Thyroid gland (tissue), 4 donors: ENCODE measurements at places on chromosomes 13 and 19. TPM values are rescaled to one million over a fixed set of nuclear protein-coding genes. Genes with fewer than 3 reads are reported as not detected.

- H3K27ac ChIP-seq = peak overlapping the region; percentile 91
- no peaks in the 10 kb centered on the region for H3K27me3 ChIP-seq
- H3K4me3 ChIP-seq = peak overlapping the region; percentile 81
These were observed 581 bp downstream of the RPL18 start for GRCh38 chr19:48618278-48618915.

DNA sequence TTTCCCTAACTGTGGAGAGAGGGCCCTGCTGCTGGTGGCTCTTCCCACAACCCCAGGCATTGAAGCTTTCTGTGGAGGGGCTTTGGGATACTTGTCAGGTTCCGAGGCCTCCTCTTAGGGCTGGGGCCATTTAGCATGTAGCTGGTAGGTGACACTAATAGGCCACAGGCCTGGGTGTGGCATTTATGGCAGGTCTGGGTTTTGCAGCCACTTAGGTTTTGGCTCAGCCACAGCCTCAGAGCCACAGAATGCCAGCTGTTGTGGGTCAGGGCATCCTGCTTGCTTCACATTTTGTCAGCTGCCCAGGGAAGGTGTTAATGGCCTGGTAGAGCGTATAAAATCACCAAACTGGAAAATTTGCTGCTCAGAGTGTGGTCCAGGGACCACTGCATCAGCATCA, 15.7 kb downstream of the FAM124A start:
- no peak overlapping the region for H3K4me3 ChIP-seq
- peaks cover 19% of the 10 kb centered on the region for H3K4me1 ChIP-seq
- no peak overlapping the region for H3K27ac ChIP-seq
- no peaks in the 10 kb centered on the region for H3K36me3 ChIP-seq

DNA sequence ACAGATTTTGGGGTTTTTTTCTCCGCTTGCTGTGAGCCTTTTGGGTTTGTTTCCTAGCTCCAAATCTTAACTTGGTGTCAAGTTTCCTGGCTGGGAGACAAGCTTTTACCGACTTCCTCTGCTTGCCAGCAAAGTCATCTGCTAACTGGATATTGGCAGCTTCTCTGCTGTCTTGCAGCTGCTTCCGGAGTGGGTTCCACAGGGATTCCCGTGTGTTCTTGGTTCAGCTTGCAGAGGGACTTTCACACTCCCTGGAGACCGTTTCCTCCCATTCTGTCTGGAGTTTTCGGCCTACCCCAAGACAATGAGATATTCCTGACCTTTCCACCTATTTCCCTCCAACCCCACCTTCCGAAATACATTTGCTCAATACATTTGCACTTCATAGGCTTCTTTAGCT, 2.2 kb upstream of the COLGALT1 start:
- peak; percentile 14 for DNase-seq
- no peak overlapping the region for H3K4me3 ChIP-seq
- H3K4me1 ChIP-seq = peaks cover 15% of the 10 kb centered on the region
- no peaks in the 10 kb centered on the region for H3K36me3 ChIP-seq
- H3K27ac ChIP-seq = no peak overlapping the region

GRCh38 chr13:92137520-92137919, 739.1 kb downstream of the GPC5 start:
- peak overlapping the region; percentile 59 for H3K27ac ChIP-seq
- peak; percentile 42 for DNase-seq
- no peaks in the 10 kb centered on the region for H3K36me3 ChIP-seq
- H3K27me3 ChIP-seq = no peaks in the 10 kb centered on the region
- no peak overlapping the region for H3K4me3 ChIP-seq

DNA sequence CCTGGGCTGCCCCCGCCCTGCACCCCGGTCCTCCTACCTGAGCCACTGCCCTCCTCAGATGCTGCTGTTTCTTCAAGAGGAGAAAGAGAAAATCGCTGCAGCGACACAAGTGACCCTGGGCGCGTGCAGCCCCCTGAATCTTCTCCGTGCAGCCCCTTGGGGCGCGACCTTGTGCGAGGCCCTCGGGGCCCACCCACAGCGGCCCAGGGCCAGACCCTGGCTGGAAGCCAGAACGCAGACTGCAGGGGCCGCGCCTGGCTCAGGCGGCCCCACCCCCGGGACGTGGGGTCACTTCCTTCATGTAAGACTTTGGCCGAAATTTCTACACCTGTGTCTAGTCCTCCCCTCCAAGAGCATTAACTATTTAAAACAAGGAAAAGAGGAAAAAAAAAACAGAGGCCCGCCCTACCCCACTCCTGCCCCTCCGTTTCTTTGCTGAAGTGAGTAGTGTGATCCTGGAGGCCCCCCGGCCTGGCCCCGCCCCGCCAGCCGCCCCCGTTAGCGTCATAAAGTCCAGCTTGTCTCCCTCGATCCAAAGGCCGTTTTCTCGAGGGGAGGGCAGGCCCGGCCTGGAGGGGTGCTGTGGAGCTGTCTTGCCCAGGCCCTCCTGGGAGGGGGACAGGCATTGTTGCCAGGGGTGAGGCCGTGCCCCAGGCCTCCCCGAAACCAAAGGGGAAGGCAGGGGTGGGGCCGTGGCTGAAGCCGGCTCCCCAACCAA, 35.3 kb downstream of the BTBD2 start:
- no peaks in the 10 kb centered on the region for H3K27me3 ChIP-seq
- no peak for DNase-seq
- H3K36me3 ChIP-seq = peaks cover 43% of the 10 kb centered on the region
- H3K4me1 ChIP-seq = no peaks in the 10 kb centered on the region
- no peak overlapping the region for H3K27ac ChIP-seq

DNA sequence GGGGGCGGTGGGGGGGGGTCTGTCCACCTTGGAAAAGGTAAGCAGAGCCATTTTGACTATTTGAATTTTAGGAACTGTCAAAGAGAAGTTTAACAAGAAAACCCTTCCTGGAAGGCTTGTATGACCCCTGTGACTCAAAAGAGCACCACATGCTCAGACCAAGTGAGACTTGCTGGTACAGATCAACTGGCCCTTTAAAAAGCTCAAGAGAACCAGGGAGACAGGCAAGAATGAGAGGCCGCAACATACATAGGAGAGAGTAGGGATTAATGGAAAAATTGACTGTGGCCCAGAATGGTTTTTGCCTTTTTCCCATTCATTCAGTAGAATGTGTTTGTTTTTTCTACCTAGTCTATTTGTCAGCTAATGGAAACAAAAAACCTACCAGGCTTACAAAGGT, 26.2 kb upstream of the ATP8A2 start:
- no peaks in the 10 kb centered on the region for H3K27me3 ChIP-seq
- no peaks in the 10 kb centered on the region for H3K36me3 ChIP-seq
- H3K4me3 ChIP-seq = no peak overlapping the region

- no peaks in the 10 kb centered on the region for H3K27me3 ChIP-seq
- no peak for DNase-seq
- H3K36me3 ChIP-seq = no peaks in the 10 kb centered on the region
- H3K27ac ChIP-seq = no peak overlapping the region
- H3K4me1 ChIP-seq = no peaks in the 10 kb centered on the region
- no peak overlapping the region for H3K4me3 ChIP-seq
These were observed 33.4 kb downstream of the CAB39L start for GRCh38 chr13:49410477-49410876.

DNA sequence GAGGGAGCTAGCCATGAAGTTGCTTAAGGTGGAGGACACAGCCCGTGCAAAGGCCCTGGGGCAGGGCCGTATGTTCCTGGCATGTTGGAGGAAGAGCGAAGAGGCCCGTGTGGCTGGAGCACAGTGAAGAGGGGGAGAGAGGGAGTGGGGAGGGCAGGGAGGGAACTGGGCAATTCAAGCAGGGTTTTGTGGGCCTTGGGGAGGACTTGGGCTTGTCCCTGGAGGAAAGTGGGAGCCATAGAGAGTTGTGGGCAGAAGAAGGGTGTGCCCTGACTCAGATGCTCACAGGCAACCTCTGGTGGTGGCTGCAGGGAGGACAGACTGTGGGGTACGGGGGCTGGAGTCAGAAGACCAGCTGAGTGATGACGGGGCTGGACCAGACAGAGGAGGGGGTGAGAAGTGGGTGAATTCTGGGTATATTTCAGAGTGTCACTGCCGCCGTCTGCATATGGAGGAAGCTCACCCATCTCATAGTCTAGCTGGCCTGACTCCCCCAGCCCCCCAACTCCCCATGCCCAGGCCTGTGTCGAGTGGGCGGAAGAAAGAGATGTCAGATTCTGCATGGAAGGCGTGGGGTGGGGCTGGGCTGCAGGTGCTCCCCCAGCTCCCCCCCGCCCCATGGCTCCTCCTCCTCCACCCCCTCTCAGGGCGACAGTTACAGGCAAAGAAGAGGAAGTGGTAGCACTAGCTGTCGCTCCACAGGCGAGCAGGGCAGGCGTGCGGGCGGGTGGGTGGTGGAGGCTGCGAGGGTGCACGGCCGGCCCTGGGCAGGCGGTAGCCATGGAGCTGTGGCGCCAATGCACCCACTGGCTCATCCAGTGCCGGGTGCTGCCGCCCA, at the start of gene VAV1:
TSS of gene VAV1 (plus strand) at position 681 of the 838 bp plus-strand sequence. CDS start at position 781, 100 bp downstream.
- no peaks in the 10 kb centered on the region for H3K27me3 ChIP-seq
- no peaks in the 10 kb centered on the region for H3K36me3 ChIP-seq
- no peak within 1 kb of the TSS for H3K4me3 ChIP-seq

GRCh38 chr13:111392486-111392885, 72.0 kb downstream of the TEX29 start:
- H3K4me3 ChIP-seq = no peak overlapping the region
- no peak for DNase-seq
- no peaks in the 10 kb centered on the region for H3K27me3 ChIP-seq
- H3K36me3 ChIP-seq = no peaks in the 10 kb centered on the region

DNA sequence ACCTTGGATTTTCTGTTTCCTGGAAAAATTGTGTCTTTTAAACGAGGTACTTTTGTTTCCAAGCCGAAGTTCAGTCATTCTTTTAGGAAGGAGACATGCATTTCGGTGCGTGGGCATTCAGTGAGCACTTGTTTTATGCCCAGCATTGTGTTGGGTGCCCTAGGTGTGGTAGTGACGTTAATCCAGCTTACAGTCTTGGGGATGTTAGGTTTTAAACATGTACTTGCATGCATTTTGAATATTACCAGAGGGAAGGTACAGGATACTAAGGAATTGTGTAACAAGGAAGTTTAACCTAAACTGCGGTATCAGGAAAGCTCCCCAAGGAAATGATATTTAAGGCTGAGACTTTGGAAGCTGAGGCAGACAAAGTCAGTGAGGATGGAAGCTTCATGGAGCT, 66.3 kb downstream of the ARHGAP35 start:
- no peak for DNase-seq
- no peak overlapping the region for H3K4me3 ChIP-seq
- no peaks in the 10 kb centered on the region for H3K36me3 ChIP-seq
- H3K4me1 ChIP-seq = peaks cover 56% of the 10 kb centered on the region
- H3K27me3 ChIP-seq = no peaks in the 10 kb centered on the region

DNA sequence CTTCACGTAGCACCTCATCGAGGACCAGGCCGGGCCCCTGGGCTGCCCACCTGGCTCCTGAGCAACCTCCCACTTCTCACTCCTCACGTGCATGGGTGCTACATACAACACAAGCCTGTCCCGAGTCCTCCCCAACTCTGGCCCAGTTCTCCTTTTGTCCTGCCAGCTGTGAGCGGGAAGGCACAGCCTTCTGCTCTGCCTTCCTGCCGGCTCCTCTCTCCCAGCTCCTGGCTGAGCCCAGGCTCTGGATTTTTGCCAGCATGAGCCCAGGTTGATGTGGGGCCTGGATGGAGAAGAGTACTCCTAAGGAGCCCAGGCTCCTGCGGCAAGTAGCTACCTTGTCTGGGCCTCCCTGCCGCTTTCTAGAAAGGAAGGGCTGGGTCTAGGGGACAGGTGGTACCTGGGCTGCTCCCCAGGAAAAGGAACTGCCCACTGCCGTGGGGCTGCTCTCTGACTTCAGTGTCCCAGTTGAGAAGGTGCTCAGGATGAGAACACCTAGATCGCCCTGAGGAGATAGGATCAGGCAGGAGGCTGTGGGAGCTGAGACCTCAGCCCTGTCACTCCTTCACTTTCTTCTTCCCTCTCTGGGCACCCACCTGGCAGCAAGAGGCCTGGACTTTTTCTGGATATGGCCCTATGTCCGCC, 23.6 kb downstream of the LYL1 start:
- peak overlapping the region; percentile 41 for H3K27ac ChIP-seq
- DNase-seq = peak; percentile 63
- H3K4me1 ChIP-seq = peaks cover 15% of the 10 kb centered on the region
- H3K4me3 ChIP-seq = no peak overlapping the region
- H3K36me3 ChIP-seq = no peaks in the 10 kb centered on the region

DNA sequence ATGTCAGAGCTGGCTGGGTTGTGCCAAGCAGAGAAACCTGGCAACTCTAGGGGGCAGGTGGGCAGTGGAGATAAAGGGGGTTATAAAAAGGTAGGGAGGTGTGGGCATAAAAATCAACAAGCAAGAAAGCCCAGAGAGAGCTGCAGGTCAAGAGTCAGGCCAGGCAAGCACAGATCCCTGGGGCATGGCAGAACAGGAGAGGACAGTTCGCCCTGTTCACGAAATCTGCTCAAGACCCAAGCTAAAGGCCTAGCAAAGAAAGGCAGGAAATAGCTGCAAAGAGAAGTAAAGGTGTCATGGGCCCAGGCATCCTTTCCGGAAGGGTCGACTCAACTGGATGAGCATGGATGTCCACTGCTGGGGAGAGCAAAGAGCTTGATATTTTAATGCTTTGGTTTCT, 3.4 kb downstream of the MBNL2 start:
- H3K27ac ChIP-seq = peak overlapping the region; percentile 100
- H3K36me3 ChIP-seq = no peaks in the 10 kb centered on the region
- peaks cover 34% of the 10 kb centered on the region for H3K4me1 ChIP-seq

DNA sequence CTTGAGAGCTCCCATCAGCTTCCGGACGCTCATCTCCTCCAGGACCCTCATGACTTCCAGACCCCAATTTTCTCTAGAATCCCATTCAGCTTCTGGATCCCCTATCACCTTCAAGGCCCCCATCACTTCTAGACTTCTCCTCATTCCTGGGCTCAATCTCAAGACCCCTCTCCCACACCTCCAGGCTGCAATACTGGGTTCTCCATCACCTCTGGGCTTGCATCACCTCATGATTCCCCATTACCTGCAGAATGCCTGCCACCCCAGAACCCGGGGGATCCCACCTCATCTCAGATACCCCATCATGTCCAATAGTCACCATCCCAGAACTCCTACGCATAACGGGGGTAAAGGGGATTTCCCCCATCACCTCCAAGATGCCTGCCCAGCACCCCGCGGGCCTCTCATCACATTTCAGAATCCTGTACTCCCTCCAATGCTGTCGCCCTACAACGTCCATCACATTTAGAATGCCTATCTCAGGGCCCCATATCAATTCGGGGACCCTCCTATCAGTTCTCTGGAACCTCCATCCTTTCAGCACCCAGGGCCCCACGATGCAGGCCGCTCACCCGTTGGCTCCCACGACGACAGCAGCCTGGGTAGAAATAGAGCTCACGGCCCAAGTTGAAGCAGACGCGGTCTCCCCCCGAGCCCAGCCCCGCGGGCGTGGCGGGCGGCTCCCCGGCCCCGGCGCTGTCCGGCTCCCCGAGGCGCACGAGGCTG, 738 bp downstream of the DMWD start:
- H3K36me3 ChIP-seq = peaks cover 18% of the 10 kb centered on the region
- DNase-seq = no peak
- H3K4me1 ChIP-seq = peaks cover 18% of the 10 kb centered on the region
- peak overlapping the region; percentile 27 for H3K4me3 ChIP-seq
- no peak overlapping the region for H3K27ac ChIP-seq

PSG7 gene
- not detected for total RNA-seq

BABAM1 gene
- 87.5 TPM for total RNA-seq

ADAT3 gene
- 6.3 TPM for total RNA-seq

CYP2F1 gene
- total RNA-seq = not detected

CD79A gene
- not detected for total RNA-seq

ZSCAN4 gene
- 1.1 TPM for total RNA-seq
